ENCODE measurements at places on chromosomes 6 and 20. TPM values are rescaled to one million over a fixed set of nuclear protein-coding genes. Genes with fewer than 3 reads are reported as not detected.

VGLL2 gene
- total RNA-seq: not detected

SLPI gene
- 38.4 TPM for total RNA-seq

PCK1 gene
- total RNA-seq: 0.32 TPM

SASH1 gene
- 11.7 TPM for total RNA-seq

ZNF311 gene
- 0.20 TPM for total RNA-seq

TBX18 gene
- 11.8 TPM for total RNA-seq

MRPS10 gene
- 84.4 TPM for total RNA-seq

GRCh38 chr6:14784596-14785492 is 461.0 kb upstream of the JARID2 start:
- DNase-seq: no peak

DNA sequence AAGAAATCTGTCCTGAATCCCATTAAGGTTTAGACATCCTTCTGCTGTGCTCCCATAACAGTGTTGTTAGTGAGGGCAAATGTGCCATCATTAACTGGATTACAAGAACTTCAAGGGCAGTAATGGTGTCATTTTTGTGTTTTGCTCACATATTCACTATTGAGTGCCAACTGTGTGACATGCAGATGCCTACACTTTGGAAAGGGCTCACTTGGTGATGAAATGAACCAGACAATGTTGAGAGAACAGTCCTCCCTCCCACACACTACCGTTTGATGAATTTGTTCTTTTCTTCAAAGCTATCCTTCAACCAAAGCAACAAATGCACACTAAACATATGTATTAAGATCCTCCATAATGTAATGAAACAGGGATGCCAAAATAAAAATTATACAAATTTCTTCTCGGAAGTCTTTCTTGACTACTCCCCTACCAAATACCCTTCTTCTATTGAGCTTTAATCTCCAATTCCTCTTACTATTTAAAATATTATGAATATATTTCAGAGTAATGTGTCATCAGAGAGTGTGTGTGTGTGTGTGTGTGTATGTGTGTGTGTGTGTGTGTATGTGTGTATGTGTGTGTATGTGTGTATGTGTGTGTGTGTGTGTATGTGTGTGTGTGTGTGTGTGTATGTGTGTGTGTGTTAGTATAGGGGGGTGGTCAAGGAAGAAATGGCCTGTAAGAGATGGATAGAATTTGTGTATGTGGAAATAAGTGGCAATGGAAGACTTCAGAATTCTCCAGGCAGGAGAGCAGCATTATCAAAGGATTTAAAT is 92.3 kb upstream of the ENPP5 start:
- DNase-seq: no peak

DNA sequence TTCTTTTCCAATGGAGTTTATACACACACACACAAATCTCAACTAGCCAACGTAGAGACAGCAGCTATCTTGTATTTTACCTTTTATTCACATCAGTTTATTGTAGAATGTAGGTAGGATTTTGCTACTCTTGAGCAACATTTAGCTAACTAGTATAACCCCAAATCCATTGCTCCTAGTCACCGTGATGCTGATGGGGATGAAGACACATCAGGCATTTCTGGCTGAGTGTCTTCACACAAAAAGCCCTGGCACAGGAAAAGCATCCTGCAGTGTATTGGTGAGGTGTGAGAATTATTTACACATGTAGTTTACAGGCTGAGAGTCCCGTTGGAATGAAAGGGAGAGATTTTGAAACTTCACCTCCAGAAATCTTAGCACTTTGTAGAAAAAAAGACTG is 65.9 kb upstream of the FBXL4 start:
- DNase-seq: peak; percentile 2

GRCh38 chr6:50862176-50862575 is 43.5 kb downstream of the TFAP2B start:
- DNase-seq: no peak

DNA sequence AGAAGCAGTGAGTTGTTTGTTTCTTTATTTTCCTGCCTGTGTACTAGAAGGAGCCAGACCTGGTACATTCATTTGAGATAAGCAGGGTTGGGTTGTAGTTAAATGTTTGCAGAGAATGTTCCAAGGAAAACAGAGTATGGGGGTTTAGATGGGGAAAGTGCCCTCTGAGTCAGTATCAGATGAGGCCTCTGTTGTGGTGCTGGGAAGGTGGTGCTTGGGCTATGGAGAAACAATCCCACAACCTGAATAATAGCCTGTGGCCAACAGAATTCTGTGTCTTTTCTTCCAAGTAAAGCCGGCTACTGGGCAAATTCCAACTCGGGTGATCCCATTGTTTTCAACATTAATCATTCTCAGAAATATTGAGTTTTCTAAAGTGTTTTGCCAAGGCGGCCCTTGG is 109.3 kb downstream of the RNF144B start:
- DNase-seq: no peak

DNA sequence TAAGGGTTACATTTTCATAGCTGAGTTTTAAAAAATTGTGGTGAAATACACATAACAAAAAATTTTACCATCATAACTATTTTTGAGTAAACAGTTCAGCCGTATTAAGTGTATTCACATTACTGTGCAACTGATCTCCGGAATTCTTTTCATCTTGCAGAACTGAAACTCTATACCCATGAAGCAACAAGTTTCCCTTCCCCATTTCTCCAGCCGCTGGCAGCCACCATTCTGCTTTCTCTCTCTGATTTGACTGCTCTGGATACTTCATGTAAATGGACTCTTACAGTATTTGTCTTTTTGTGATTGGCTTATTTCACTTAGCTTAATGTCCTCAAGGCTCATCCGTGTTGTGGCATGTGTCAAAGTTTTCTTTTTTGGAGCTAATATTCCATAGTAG is 341.6 kb downstream of the QKI start:
- no peak for DNase-seq

GRCh38 chr6:170459451-170459850 is 93.7 kb downstream of the PSMB1 start:
- DNase-seq: no peak

- DNase-seq: no peak
Measured at GRCh38 chr6:169996378-169997051, 245.1 kb downstream of the ERMARD start.

DNA sequence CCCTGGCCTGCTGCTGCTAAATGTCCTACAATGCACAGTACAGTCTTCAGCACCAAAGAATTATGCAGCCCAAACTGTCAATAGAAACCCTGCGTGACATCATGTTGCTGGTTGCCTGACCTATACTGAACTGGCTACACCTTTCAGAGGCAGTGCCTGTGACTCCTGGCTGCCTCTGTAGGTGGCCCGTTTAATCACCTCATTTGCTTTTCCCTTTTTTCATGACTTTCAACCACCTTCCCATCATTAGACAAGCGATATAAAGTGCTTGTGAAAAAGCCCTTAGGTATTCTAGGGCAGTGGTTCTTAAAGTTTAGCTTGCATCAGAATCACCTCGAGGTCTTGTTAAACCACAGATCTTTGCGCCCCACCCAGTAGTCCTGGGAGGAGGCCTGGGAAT is 33.0 kb upstream of the RIPOR2 start:
- DNase-seq: no peak

DNA sequence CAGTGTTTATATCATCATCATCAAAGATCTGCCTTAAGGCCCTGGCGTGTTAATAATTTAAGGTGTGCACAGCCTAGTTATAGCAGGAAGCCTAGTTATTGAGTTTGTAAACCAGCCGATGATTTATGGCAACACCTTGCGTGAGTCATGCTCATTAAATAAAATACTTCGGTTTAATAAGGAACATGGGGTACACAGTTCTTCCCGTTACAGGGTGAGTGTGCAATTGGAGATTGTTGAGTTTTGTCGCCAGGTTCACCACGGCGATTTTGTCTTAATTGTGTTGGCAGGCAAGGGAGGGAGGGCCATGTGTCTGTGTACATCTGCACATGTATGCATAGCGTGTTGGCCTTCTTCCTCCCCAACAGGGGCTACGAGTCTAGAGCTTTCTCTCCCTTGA is 104.0 kb downstream of the TFAP2A start:
- DNase-seq: no peak

DNA sequence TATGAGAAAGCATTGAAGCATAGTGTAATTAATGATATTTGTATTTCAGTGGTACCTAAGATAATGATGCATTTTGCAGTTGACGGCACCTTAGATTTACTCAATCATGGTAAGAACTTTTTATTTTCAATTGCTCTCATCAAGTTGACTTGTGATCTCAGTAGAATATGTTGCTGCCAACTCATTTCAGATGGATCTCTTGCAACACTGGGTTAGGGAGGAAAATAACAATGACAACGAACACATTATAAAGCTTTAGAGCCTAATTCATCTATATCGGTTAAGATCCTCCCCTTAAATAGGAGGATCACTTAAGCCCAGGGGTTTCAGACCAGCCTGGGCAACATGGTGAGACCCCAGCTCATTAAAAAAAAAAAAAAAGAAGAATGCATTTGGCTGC is 18.0 kb upstream of the TBC1D22B start:
- no peak for DNase-seq

DNA sequence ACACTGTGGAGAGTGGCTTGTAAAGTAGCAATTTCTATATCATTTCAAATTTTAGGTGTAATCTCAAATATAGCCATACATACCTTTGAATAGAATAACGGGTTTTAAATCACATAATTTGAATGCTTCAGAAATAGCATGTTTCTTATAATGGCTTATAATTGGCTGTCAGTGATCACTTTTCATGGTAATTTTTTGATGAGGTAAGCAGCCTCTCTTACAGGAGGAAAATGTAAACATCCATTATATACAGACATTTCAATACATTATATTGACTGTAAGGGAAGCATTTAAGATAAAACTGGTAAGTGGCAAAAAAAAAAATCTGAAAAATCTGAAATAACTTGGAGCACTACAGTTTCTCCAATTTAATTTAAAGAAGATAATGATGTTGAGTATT is 67.8 kb upstream of the PHACTR2 start:
- DNase-seq: no peak

GRCh38 chr6:155382338-155382685 is 68.0 kb upstream of the TFB1M start:
- DNase-seq: no peak

GRCh38 chr6:85364344-85364743 is 85.5 kb upstream of the NT5E start:
- DNase-seq: no peak

DNA sequence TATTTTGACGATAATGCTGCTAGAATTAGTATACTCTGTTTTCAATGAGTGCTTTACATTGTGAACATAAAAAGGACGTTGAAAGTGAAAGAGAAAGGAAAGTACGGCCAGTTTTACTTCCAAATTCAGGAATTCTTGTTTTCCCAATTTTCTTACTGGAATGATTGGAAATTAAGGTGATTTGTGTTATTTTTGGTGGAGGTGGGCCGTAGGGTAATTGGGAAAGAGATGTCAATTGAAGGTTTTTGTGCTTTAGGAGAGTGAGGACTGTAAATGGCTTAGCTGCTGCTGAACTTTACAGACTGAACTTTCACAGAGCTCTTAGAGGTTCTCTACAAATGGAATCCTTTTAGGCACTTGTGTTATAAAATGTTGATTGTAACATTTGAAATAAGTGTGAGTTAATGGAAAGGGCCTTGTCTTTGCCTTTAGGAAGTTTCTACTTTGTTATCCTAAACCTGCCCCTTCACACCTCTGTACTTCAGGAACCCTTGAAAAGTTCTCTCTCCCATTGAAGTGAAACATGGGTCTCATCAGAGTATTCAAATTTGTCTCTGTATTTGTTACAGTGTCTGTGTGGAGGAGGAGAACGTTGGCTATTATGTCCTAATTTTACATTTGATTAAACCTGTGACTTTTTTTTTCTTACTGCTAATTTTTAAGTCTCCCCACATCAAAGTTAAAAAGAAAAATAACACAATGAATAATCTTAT is 256.4 kb downstream of the ARID1B start:
- DNase-seq: no peak

DNA sequence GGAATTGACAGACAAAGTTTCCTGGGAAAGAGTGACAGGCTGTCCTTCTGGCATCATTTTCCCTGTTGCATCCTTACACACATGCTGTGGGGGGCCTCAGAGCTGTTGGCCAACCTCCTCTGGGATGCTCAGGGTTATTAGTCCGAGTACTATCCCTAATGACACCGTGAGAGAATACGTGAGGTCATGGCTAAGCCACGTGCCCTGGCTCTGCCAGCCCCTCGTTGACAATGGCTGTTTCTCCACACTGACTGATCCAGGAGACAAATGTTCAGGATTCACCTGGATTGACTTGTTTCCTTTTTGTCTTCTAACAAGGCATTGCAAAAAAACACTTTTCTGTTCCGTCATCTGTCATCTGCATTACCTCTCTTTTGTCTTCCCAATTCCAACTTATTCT is 604.6 kb downstream of the TFAP2A start:
- DNase-seq: no peak

DNA sequence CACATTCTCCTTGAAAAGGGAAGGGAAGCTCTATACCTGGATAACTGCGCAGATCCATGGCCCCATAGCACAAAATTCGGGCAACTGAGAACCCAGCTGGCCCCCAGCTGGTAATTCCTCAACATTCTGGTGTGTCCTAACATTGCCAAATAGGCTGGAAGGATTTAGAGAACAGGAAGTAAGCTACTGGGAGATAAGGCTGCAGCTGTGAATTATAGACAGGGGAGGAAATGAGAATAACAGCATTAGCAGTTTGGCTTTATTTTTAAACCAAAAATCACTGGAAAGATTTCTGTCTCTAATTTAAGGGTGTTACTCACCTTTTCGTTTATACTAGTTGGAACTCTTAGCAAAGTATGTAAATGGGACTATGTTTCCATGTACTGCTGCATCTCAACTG is 97.2 kb downstream of the TULP4 start:
- DNase-seq: no peak

GRCh38 chr6:117354671-117355070 is 71.1 kb downstream of the ROS1 start:
- no peak for DNase-seq

DNA sequence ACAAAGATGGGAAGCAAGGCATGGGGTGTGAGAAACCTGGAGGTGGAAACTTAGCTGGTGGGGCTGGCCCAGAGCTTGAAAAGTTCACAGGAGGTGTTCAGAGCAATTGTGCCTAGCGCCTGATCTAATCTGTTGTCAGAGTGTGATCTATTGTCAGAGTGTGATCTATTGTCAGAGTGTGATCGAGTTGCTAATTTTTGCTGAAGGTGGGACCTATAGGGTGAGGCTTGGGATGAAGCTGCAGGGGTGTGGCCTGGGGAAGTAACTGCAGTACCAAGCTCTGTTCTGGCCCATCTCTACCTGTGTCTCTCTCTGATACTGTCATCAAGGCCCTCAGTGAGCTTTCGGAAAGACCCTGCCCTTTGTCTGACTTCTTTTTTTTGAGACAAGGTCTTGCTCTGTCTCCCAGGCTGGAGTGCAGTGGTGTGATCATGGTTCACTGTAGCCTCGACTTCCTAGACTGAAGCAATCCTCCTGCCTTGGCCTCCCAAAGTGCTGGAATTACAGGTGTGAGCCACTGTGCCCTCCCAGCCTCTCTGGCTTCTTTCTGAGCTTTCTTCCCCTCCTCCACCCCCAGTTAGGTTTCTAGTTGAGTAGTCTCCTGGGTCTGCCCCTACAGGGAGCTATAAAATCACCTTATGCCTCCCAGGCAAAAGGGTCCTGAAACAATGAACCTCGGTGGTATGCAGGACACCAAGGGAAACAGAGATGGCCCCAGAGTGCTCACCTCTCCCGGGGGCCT is 150.8 kb upstream of the RNF24 start:
- no peak for DNase-seq
